ENCODE measurements at places on chromosomes 4 and X.

DNA sequence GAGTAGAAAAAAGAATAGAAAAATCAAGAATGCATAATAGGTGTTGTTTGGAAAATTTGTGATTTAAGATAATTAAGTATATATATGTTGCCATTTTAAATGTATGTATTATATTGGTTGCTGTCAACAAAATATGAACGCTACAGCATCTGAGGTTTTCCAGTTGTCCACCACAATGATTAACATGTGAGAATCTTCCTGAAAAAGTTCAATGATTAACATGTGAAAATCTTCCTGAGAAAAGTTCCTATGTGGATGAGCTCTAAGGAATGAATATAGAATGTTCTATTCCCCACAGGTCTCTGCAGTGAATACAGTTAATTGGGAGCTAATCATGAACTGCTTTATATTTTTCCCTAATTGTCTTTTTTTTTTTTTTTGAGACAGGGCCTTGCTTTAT, 214.7 kb downstream of the CBR4 start:
- DNase-seq, result no peak

DNA sequence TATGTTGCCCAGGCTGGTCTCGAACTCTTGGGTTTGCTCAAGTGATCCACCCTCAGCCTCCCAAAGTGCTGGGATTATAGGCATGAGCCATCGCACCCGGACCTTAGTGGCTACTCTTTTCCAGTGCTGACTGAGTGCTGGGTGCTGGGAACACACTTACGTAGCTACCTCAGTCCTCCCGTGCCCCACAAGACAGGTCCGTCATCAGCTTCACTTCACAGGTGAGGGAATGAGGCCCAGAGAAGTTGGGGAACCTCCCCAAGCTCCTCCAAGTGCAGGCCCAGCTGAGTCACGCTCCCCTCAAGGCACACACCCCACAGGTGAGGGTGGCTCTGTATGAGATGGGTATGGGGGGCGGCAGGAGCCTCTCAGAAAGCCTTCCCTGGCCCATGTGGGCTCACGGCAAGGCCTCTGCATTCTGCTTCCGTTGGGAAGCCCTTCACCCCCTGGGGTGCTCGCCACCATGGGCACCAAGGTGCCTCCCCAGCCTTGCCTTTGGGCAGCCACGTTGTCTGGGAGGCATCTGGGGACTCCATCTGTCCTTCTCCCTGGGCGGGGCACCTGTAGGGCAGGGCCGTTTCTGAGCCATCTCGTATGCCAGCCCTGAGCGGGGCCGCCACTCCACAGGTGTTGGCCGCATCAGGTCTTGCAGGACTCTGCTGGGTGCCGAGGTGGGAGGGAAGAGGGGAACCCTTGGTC, 28.4 kb downstream of the NSG1 start:
- DNase-seq, result no peak

DNA sequence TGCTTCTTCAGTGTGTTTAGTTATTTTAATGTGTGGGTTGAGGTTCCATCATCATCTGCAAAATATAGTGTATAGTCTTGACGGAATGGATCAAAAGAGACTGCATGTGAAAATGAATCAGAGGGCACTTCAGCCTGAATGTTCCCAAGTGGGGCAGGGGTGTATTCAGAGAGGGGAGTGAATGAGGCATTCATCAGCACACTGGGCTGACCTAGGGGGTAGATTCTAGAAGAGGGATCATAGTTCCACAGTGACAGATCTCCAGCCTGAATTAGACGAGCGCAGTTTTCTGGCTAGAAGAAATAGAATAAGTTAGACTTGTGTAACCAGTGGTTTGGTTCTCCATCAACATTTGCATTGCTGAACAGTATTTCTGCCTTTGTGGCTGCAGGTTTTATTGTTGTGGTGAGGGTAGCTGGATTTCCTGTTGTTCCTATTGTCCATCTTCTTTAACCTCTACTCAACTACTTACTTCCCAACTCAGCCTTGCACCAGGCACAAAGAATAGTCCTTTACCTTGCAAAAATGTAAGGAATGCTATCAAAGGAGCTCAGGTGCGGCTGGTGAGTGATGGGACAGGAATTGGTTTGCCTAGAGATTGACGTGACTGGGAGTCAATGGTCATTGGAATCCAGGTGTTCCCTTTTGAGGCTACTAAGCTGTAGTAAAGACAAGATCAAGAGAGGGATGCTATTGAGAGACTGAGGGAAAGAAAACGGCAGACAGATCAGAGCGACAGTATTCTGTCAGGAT, 50.9 kb downstream of the NAP1L5 start:
- DNase-seq, result no peak

GRCh38 chr4:113012786-113013185, 36.7 kb upstream of the ANK2 start:
- no peak for DNase-seq

GRCh38 chrX:149207518-149207917, 297.6 kb downstream of the IDS start:
- DNase-seq, result no peak

GRCh38 chr4:150032541-150032940, 45.7 kb upstream of the DCLK2 start:
- no peak for DNase-seq

- DNase-seq, result no peak
Measured at GRCh38 chr4:35052546-35052945, 1191.8 kb downstream of the ARAP2 start.

DNA sequence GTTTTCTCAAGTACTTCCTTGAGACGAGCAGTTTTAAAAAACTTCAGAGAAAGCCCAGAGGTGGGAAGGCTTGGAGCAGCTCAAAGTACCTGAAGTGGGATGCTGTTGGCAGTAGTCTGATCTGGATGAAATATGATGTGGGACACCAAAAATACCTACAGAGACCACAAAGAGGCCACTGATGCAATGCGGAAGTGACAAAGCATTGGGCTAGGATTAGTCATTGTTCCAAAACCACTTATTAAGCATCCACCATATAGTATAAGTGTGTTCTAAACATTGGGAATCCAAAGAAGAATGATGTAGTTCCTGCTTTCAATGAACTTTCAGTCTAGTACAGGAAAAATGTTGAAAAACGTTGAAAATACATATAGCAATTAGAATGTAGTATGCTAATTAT, 386.1 kb upstream of the CNKSR2 start:
- DNase-seq, result no peak

DNA sequence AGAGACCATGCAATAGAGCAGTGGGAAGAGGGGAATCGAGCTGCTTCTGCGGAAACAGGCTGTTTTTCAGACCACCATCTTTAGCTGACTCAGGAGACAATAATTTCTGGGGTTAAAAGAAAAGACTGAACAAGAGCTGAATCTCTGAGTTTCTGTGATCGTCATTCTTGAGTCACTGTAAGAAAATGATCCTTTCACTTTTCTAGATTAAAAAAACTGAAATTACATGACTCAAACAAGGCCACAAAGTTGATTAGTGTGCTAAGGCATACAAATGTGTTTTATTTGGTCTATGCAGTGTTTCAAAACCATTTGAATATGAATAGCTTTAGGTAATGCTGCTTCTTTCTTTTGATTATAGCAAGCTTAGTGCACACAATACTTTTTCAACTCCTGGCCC, 194.4 kb upstream of the RPL34 start:
- no peak for DNase-seq

GRCh38 chr4:158817562-158818296, 48.9 kb downstream of the FNIP2 start:
- no peak for DNase-seq

DNA sequence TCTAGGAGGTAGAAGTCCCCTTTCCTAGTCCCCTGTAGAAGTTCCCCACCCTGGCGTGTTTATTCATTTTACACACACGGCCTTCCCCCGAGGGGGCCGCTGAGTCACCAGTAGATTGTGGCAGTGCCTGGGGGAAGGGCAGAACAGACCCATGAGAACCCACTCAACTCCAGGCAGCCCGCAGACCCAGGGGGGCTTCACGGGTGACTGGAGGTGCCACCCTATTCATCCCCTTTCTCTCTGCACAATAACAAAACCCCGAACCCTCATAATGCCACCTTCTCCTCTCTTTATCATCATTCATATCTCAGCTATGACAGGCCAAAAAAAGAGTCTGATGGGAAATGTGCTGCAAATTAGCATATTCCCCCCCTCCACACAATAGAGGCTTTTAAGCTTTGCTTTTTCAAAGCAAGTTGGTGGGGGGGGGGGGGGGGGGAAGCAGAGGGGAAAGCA, 20.4 kb upstream of the GPM6B start:
- no peak for DNase-seq

DNA sequence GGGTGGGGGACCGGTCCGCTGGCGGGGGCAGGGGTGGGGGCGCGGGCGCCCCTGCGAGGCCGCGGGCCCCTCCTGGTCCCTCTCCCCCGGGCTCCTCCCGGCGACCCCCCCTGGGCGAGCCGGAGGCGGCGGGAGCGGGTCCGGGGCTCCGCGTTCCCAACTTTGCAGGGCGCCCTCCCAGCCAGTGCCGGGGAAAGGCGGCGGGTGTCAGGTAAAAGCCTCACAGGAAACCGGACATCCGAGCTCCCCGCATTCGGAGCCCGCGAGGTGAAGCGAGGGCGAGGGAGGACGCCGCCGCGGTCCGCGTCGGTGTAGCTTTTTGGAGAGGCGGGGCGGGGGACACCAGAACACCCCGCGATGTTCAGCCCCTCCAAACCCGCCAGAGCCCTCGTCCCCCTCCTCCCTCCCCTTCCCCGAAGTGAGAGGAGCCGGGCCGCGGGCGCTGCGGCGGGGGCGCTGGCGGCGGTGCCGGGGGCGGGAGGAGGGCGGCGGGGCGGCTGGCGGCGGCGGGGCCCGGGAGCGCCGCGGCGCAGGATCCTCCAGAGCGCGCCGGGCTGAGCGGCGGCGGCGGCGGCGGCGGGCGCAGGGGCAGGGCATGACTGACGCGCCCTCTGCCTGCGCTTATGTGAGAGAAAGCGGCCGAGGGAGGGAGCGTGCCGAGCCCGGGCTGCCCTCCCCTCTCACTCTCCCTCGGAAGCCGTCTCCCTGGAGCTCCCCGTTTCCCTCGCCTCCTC, at the start of gene VEGFC:
Gene VEGFC, minus strand, starts transcription at position 597 of the 734 bp plus-strand sequence. CDS start 611 bp downstream, outside the sequence.
- DNase-seq, result no peak

GRCh38 chr4:93918856-93919255, 90.3 kb downstream of the ATOH1 start:
- DNase-seq, result no peak

- DNase-seq, result no peak
Measured at GRCh38 chr4:145154573-145154972, 25.8 kb downstream of the OTUD4 start.

Measured in stimulated activated CD8-positive, alpha-beta memory T cell treated with anti-CD3 and anti-CD28 coated beads, Interleukin-7, amount 100 ng/mL, for 1 hour (primary cell).